ENCODE measurements at places on chromosomes 5 and 9.

DNA sequence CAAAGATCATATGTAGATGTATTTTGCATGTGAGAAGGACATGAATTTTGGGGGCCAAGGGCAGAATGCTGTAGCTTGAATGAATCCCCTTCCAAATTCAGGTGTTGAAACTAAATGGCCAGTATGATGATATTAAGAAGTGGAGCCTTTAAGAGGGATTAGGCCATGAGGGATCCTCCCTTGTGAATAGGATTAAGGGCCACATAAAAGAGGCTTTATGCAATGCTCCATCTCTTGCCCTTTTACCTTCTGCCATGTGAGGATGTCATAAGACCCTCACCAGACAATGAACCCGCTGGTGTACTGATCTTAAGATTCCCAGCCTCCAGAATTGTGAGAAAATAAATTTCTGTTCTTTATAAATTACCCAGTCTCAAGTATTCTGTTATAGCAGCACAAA, 206.1 kb downstream of the YTHDC2 start:
- DNase-seq: no peak

- no peak for DNase-seq
Observed at GRCh38 chr5:139131062-139131461, 67.1 kb downstream of the SIL1 start.

- DNase-seq: peak; percentile 89
Observed at GRCh38 chr5:102778478-102778877, 23.4 kb downstream of the PAM start.

GRCh38 chr5:16932401-16932800, 3.7 kb downstream of the MYO10 start:
- DNase-seq: no peak

DNA sequence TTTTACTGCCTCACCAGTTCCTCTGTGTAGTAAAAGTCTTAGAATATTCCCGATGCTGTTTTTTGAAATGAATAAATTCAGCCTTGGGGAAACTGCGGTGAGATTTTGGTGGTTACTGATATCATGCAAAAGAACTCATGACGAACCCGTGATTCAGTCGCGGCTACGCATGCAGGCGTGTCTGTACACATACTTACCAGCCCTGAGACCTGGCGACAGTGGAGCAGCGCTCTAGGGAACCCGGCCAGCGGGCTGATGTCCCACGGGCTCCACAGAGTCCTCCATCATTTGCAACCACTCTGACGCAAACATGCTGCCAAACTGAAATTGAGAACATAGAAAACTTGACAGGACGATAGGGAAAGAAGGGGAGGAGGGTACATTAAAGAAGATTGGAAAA, 315.6 kb upstream of the DAB2 start:
- DNase-seq: no peak

GRCh38 chr9:34996181-34996904, 6.8 kb downstream of the DNAJB5 start:
- no peak for DNase-seq

- DNase-seq: no peak
Observed at GRCh38 chr5:155529362-155529761, 515.8 kb downstream of the KIF4B start.

DNA sequence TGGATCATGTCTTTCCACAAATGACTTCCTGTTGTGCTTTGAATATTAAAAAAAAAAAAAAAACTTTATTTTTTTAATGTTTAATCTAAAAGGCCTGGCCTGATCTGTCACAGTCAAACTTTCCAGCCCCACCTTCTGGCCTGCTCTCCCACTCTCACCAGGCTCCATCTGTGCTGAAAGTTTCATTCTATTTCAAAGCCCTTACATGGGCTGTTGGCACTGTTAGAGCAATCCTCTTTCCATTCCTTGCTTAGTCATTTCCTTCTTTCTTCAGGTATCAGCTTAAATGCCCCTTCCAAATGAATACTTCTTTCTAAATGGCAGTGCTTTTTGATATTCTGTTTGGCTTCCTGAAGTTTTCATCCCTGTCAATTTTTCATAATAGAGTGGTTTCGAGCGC, 1104.8 kb upstream of the C9orf72 start:
- DNase-seq: no peak

- DNase-seq: no peak
Observed at GRCh38 chr5:155278532-155278931, 265.0 kb downstream of the KIF4B start.

- no peak for DNase-seq
Observed at GRCh38 chr9:127116957-127117356, 5.5 kb downstream of the ANGPTL2 start.

DNA sequence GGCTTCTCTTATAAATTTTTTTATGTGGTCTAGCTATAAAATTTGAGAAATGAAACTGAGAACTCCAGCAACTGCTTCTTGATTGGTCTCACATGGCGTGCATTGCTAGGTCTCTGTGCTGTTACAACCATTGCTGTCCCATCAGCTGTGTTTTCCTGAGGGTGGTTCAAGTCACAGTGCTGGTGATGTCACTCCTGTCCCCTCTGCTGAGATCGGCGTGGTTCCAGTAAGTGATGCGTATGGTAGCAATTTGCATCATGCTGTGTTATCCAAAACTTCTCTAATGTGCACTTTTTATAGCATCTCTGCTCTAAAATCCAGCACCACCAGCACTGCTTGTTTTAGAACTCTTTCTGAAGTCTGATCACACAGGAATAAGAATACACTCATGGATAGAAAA, 112.6 kb upstream of the ZNF608 start:
- no peak for DNase-seq

- DNase-seq: peak; percentile 36
Observed at GRCh38 chr5:109907731-109908130, 218.0 kb downstream of the MAN2A1 start.

DNA sequence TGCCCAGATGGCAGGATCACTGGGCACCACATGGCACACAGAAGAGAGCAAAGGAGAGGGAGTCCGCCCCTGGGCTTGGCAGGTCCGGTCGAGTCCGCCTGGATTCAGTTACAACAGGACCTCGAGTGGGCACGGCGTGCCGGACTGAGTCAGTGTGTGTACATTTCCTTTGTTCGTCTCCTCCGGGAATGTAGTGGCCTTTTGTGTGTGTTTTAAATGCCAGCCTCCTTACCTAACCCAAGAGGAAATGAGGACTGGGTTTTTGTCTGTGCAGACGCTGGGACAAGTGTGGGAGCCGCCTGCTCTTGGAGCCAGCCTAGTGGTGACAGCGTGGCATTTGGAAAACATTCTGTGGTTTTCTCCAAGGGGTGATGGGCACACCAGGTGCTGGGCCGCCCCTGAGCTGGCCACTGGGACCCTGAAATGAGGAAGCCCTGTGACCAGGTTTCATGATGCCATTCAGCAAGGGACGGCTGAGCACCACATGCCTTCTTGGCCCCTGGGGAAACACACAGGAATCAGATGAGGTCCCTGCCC, 9.6 kb downstream of the NEK6 start:
- DNase-seq: no peak

- no peak for DNase-seq
Observed at GRCh38 chr9:130186051-130186450, 13.8 kb downstream of the NCS1 start.

DNA sequence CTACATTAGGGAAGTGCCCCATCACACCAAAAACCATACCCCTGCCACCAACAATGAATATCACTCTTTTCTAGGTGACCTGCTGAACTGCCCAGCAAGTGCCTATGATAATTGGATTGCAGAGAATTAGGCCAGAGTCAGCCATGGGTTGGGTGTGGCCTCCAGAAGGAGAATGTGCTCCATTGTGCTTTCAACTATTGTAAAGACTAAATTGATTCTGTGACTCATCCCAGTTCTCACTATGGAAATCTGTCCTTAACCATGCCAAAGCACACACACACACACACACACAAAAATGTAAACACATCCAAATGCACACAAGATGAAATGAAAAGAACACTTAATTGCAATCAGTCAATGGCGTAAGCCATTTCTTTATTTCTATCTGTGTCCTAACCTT, 25.7 kb downstream of the DRD1 start:
- no peak for DNase-seq

GRCh38 chr9:36725777-36726356, 153.2 kb downstream of the MELK start:
- no peak for DNase-seq

- DNase-seq: no peak
Observed at GRCh38 chr9:132008855-132009812, 70.5 kb downstream of the MED27 start.

DNA sequence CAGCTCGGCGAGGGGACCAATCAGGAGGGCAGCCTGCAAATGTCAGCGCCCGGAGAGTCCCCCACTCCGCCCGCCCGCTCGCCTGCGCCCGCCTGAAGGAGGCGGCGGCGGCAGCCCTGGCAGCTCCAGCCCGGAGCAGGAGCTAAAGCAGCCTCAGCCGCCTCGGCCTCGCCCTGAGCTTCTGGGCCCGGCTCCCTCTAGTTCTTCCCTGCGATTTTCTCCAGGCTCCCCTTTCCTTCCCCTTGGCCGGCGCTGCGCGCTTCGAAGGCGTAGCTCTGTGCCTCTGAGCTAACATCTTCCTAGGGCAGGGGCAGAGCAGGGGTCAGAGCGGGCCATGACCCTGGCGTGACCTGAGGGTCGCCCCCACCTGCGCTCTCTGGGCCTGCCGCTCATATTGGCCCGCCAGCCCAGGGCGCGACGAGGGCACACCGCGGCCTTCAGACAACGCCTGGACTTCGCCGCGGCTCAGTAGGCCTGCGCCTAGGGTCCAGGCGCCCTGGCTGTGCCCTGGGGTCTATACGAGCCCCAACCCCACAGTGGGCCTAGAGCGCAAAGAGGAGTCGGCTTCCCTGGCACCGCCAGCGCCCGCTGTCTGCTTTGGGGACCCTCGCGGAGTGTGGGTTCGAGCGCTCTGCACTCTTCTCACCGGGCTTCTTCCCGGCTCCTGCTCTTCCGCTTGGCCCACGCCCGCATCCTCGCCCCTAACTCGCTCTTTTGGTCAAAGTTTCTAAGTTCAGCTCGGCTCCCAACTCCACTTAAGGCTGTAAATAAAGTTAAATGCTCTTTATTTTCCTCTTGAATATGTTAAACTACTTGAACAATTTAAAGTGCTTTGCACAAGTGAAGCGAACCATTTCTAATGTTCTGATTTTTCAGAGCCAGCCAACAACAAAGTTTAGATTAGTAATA, 504 bp upstream of the OTP start:
- DNase-seq: no peak

DNA sequence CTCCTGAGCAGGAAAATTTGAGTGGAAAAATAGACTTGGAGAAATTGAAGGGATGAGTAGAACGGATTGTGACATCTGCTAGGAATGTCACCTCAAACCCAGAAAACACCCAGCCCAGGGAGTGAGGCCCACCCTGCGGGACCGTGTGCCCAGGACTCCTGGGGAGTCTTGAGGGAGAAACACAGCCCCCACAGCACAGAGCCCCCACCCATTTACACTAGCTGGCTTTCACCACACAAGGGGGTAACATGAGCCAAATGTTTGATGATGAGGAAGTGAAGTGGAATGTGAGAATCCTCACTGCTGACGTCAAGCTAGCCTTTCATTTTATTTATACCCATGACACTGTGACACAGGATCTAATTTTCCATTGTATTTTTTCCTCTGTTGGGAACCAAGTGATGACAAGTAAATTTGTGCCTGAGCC, 42.8 kb upstream of the PDE8B start:
- DNase-seq: peak; percentile 73

Measured in stromal cell of bone marrow (primary cell).